ENCODE measurements at places on chromosomes 2 and 18.

DNA sequence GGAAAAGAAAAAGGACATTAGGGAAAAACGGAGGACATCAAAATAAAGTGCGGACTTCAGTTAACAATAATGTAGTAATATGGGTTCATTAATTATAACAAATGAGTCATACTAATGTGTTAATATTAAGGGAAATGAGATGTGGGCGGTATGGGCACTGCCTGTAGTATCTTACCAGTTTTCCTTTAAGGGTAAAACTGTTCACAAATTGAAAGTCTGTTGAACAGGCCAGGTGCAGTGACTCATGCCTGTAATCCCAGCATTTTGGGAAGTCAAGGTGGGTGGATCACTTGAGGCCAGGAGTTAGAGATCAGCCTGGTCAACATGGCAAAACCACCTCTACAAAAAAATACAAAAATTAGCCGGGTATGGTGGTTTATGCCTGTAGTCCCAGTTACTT is 56.8 kb upstream of the PMAIP1 start:
- DNase-seq = no peak

GRCh38 chr2:186835628-186836027 is 13.3 kb downstream of the ZSWIM2 start:
- DNase-seq = no peak

GRCh38 chr2:109736177-109736827 is 57.8 kb upstream of the RGPD5 start:
- peak; percentile 65 for DNase-seq

GRCh38 chr2:180559771-180560170 is 420.6 kb upstream of the UBE2E3 start:
- DNase-seq = no peak

- DNase-seq = no peak
Observed at GRCh38 chr18:61471541-61471940, 138.3 kb downstream of the CDH20 start.

- DNase-seq = no peak
Observed at GRCh38 chr2:46097714-46098480, 199.3 kb upstream of the EPAS1 start.

DNA sequence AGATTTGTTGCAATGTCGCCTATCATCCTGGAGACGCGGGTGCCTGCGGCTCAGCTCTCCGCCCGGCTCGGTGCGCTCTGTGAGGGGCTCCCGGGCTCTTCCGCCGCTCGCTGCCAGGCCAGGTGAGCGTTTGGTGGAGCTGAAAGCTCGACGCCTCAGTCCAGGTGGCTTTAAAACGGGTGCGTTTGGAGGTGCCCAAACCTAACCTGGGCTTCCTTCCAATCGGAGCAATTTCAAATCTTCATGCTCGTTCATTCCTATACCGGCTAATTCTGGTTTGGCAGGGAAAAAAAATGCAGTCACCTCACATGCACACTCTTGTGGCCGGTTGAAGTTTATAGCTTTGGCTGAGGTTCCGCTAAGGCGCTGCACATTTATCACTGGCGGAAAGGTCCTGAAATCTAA is at the start of gene SLC16A14:
Gene SLC16A14, minus strand, starts transcription at position 274 of the 405 bp plus-strand sequence. CDS start 9,572 bp downstream, outside the sequence.
- DNase-seq = peak; percentile 28

DNA sequence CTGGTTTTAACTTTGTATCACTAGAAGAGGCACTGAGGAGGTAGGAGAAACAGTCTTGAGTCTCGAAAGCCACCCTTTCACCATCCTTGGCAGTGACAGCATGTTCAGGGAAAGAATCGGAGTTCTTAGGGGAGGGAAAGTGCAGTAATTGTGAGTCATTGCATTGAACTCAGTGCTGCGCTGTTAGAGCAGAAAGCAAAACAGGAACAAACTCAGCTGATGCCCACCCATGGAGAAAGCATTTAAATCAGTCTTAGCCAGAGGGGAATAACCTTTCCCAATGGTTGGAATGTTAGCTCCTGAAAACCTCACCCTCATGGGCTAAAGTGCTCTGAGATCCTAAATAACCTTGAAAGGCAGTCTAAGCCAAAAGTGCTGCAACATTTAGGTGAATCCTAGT is 845.6 kb upstream of the CNTNAP5 start:
- DNase-seq = no peak

DNA sequence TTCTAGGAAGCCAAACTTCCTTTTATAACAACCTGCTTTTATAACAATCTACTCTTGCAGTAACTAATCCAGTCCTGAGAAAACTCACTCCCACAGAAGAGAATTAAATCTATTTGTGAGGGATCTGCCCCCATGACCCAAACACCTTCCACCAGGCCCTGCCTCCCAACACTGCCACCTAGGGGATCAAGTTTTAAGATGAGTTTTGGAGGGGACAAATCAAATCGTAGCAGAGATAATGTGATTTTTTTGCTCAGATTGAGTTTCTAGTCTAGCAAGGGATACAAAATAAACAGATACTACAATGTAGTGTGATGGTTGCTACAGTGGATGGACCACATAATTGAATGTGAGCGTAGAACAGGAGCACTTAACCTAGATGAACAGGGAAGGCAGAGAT is 52.2 kb downstream of the NCOA1 start:
- DNase-seq = no peak

- no peak for DNase-seq
Observed at GRCh38 chr2:5325523-5325922, 366.7 kb upstream of the SOX11 start.

DNA sequence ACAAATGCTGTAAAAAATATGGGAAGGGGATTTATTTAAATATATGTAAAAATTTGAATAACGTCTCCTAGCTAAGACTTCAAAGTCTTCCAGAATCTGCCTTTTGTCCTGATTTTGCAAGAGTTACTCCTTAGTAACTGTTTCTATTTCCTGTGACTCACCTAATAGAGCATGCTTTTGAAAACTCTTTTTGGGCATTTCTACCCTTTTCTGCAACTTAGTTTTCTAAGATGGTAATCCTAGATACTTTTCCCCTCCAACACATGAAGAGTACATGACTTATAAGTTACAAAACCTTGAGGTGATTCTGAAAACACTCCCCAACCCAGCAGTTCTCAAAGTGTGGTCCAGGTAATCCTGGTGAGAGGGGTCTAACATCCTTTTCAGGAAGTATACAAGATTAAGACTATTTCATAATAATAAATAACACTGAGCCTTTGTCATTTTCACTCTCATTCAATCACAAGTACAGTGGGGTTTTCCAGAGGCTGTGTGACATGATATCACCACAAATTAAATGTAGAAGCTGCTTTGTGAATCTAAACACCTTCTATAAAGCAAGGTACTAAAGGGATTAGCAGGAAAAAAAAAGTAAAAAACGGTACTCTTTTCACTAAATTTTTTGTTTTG is 31.9 kb downstream of the PPP4R3B start:
- no peak for DNase-seq

GRCh38 chr2:226187616-226188015 is 612.0 kb downstream of the IRS1 start:
- no peak for DNase-seq

DNA sequence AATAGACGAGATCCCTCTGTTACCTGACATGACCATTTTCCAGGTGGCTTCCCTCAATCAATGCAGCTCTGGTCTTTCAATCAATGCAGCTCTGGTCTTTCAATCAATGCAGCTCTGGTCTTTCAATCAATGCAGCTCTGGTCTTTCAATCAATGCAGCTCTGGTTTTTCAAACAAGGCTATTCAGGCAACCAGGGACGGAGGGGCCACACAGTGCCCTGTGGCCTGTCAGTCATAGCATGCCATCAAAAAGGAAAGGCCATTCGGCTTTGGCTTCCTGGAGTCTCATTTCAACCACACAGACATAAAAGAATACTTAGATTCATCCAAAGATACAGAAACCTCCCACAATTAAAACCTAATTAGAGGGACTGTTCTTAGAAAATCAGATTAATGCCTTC is 13.3 kb downstream of the MPP4 start:
- no peak for DNase-seq

- DNase-seq = no peak
Observed at GRCh38 chr18:48623468-48624235, 84.8 kb downstream of the CTIF start.

GRCh38 chr2:135037831-135038230 is 9.4 kb downstream of the MAP3K19 start:
- DNase-seq = no peak

GRCh38 chr2:136128905-136129304 is 11.0 kb upstream of the CXCR4 start:
- DNase-seq = no peak

- no peak for DNase-seq
Observed at GRCh38 chr18:7164323-7165004, 46.9 kb upstream of the LAMA1 start.

GRCh38 chr2:76498360-76498759 is 787.6 kb upstream of the GCFC2 start:
- peak; percentile 13 for DNase-seq

- DNase-seq = no peak
Observed at GRCh38 chr2:112980537-112980936, 2.7 kb downstream of the IL36G start.

GRCh38 chr18:9663377-9663776 is 44.7 kb upstream of the RAB31 start:
- DNase-seq = no peak

DNA sequence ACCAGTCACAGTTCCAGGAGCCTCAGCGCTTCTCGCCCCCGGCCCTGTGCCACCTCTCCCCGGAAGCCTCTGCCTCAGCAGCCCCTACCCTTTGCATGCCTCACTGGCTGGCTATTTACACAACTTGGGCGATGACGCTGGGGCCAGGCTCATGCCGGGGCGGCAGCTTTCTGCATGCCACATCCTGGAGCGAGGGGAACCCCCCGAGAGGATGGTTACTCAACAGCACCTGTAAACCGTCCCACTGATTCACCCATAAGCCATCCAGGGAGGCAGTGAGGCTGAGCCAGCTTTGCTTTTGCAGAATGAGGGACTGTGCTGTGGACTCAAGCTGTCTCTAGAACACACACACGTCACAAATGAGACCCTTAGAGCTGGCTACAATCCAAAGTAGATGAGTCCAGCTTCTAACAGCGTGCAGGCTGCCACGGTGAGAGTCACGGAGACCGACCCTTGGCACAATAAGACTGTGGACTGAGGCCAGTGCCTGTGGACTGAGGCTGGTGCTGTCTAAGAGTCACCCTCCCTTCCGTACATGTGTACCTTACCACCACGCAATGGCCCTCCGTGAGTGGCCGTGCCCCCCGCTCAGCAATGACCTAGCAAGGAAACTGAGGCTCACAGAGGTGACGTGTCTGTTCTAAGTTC is 45.6 kb upstream of the ODC1 start:
- DNase-seq = peak; percentile 71

DNA sequence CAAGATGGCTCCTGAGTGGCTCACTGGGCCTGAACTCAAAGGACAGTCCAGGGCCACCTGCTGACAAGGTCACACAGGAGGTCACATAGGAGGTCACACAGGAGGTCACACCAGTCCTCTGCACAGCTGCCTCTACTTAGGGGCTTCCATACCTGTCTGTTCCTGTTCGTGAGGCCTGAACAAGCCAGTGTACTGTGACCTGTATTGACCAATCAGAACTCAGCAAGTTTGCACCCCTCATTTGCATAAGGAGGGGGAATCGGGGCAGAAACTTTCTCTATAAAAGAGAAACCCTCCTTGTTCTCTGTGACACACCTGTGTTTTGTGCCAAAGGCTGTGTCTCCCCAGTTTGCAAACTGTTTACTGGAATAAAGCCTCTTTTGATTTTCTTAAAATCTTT is 478.9 kb downstream of the EIPR1 start:
- peak; percentile 26 for DNase-seq

DNA sequence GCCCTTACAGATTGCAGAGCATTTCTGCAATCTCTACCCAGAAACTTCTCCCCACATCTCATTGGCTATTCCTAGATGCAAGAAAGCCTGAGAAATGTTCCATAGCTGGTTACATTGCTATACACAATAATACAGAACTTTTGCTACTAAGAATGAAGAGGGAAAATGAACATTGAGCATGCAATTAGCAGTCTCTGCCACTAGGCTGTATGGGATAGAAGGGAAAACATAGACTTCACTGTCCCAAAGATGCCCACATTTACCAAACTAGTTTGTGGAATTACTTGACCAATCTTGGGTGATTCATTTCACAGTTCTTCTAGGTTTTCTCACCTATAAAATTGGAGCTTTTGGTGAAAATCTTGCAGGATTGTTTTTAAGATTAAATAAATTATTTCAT is 265.7 kb upstream of the NT5C1B start:
- no peak for DNase-seq

Data from GM12865 (cell line).